ENCODE measurements at places on chromosomes 1 and 21. TPM values are rescaled to one million over a fixed set of nuclear protein-coding genes. Genes with fewer than 3 reads are reported as not detected.

SMCP gene
- total RNA-seq: not detected

TAS1R1 gene
- total RNA-seq: not detected

CR1 gene
- total RNA-seq: 4.2 TPM

TAL1 gene
- total RNA-seq: not detected

OR2AK2 gene
- not detected for total RNA-seq

UMODL1 gene
- total RNA-seq: 0.07 TPM

SLC26A9 gene
- total RNA-seq: not detected

CELA3B gene
- total RNA-seq: not detected

COL11A1 gene
- not detected for total RNA-seq

Measured in CD8-positive, alpha-beta memory T cell (primary cell).